CD14-positive monocyte (primary cell): ENCODE measurements at places on chromosomes 5 and 9. TPM values are rescaled to one million over a fixed set of nuclear protein-coding genes. Genes with fewer than 3 reads are reported as not detected.

GRCh38 chr9:91255327-91255726 lies 106.4 kb downstream of the AUH start:
- no peaks in the 10 kb centered on the region for H3K36me3 ChIP-seq
- peaks cover 23% of the 10 kb centered on the region for H3K4me1 ChIP-seq
- no peaks in the 10 kb centered on the region for H3K27me3 ChIP-seq
- H3K27ac ChIP-seq = no peak overlapping the region

- H3K27ac ChIP-seq = no peak overlapping the region
- no peaks in the 10 kb centered on the region for H3K27me3 ChIP-seq
- DNase-seq = no peak
Measured at GRCh38 chr9:107586493-107586892, 96.9 kb upstream of the KLF4 start.

DNA sequence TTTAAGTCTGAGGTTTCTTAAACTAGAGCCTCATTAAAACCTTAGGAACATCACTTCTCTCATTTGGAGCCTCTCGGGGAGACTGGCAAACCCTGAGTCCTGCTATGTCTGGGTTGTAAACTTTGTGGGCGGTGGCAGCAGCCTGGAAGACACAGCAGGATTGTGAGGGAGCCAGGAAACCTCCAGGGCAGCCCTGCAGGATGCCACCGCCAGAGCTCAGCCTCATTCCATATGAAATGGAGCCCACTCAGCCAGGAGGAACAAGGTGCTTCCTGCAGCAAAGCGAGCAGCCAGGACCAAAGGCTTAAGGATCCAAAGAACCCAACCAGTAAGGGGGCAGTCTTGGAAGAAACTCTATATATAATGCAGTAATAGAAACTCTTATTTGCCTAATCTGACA lies 37.9 kb upstream of the IDNK start:
- H3K4me1 ChIP-seq = no peaks in the 10 kb centered on the region
- H3K27me3 ChIP-seq = no peaks in the 10 kb centered on the region
- no peak overlapping the region for H3K27ac ChIP-seq
- no peak overlapping the region for H3K4me3 ChIP-seq
- no peak for DNase-seq

Gene FAM151B
- 3.2 TPM for polyA plus RNA-seq

- peaks cover 73% of the 10 kb centered on the region for H3K4me1 ChIP-seq
- H3K36me3 ChIP-seq = no peaks in the 10 kb centered on the region
- peak; percentile 60 for DNase-seq
- H3K27ac ChIP-seq = peak overlapping the region; percentile 87
Measured at GRCh38 chr9:33843312-33843961, 26.5 kb downstream of the UBE2R2 start.
